Esophagus squamous epithelium (tissue), 5 donors: ENCODE measurements at places on chromosomes 4 and X. TPM values are rescaled to one million over a fixed set of nuclear protein-coding genes. Genes with fewer than 3 reads are reported as not detected.

GRCh38 chr4:2253160-2254084, 8.5 kb downstream of the MXD4 start:
- no peak for DNase-seq

DNA sequence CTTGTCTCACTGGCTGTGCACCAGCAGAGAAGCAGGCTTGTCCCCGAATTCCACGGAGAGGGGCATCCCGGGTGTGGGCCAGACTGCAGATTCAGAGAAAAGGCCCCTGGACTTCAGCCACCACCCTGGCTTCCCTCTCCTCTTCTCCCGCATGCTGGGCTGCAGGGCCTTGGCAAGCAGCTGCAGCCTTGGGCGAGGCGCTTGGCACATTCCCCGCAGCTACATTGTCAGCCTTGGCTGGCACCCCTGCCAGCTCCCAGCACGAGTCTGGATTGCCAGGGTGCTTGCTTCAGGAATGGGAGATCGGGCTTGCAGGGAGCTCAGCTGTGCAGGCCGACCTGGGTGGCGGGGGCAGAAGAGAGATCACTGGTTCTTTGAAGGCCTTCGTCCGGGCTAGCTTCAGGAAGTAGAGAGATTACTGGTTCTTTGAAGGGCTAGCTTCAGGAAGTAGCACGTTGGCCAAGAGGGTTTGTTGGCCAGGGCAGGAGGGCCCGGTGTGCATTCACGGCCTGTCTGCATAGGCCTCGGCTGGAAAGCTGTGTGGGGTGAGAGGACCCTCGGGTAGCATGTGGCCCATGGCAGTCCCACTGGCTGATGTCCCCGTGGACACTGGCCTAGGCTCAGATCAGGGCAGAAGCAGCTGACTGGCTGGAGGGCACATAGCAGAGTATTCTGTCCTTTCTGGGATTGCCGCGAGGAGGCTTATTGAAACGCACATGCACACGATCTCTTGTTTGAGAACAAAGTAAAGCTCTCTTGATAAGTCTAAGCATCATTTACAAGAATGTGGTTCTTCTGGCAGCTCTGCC, 2.7 kb downstream of the ABCD1 start:
- DNase-seq, result no peak

DNA sequence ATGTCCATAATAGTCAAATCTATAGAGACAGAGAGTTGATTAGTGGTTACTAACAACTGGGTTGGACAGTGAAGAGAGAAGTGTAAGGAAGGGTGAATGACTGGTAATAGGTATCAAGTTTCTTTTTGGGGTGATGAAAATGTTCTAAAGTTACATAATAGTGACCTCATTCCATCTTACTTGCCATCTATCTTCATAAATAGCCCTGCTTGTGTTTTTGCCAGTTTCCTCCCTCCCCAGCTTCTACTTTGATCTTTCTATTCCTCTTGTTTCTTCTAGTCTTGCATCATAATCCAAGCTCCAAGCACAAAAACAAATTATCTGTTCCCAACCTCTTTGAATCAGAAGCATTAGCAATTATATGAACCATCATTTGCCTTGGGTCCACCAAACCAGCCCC, 40.2 kb upstream of the TET2 start:
- no peak for DNase-seq

DNA sequence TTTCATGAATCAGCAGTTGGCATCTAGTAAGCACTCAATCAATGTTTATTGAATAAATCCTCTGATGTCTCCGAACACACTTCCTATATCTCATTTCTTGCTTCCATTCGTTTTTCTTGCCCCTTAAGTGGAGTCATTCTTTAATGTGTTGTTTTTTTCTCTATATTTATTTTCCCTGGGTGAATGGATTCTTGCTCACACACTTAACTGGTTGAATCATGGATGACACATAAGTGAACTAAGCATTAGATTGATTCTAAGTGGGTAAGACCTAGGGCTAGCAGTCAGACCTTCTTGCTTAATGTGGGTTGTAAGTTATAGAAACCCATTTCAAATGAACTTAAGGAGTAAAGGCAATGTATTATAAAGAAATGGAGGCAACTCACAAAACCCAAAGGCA, 111.1 kb downstream of the RTL3 start:
- DNase-seq, result no peak

DNA sequence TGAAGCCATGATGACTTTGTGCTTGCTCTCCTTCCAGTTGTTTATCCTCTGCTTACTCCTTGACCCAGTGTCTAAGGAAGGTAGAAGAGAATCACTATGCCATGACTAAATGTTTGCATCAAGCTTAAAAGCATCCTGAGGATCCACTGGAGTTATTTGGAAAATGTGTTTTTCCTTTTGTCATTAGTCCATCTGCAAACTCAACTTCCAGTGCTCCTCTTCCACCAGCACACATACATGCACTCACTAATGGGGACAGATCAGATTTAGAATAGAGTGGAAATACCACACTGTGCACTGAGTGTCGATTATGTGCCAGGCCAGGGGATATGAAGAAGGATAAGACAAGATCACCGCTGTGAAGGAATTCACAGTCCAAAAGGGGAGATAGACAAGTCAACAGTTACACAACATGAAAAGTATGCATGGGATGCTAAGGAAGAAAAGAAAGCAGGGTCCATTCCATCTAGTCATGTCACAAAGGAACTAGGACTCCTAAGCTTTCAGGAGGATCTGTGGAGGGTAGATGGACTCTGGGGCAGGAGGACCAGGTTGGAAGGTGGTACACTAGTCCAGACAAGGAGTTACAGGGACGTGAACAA, 1.9 kb downstream of the OCIAD2 start:
- DNase-seq, result no peak

DNA sequence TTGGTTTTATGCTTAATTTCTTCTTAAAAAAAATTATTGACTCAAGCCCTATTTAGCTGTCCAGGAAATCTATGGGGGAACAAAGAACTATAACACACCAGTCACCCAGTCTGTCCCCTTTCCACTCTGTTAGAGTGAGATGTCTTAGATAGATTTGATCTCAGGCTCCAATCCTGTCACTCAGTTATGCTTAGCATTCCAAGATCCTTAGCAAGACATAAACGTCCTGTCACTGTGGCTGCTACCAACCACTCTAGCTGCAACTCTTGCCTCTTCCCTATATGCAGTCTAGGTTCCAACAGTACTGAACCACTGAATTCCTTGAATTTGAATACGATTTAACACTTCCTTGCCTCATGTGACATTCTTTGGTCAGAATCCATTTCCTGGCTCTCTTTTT, 241.9 kb upstream of the NWD2 start:
- no peak for DNase-seq

GRCh38 chrX:69321006-69321655, 155.9 kb upstream of the PJA1 start:
- DNase-seq, result no peak

GRCh38 chrX:133590703-133591505, 175.6 kb upstream of the GPC4 start:
- no peak for DNase-seq

DNA sequence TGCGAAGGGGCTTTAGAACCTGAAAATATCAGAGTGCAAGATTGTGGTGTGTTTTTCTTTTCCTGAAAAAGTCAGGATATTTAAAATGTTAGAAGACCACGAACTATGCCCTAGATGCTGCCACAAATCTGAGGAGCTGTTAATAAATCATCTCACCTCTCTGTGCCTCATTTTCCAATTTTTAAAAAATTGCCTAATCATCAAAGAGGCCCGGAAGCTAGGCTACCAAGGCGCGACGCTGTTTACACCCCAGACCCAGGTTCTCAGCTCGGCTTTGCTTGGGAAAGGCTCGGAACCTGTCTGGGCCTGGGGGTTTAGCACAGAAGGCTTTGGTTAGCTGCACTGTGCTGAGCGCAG, 409.6 kb downstream of the BCOR start:
- no peak for DNase-seq

GRCh38 chr4:105075045-105075444, 71.6 kb upstream of the TET2 start:
- no peak for DNase-seq

- DNase-seq, result no peak
These were observed 19.7 kb upstream of the SPON2 start for GRCh38 chr4:1192091-1192492.

DNA sequence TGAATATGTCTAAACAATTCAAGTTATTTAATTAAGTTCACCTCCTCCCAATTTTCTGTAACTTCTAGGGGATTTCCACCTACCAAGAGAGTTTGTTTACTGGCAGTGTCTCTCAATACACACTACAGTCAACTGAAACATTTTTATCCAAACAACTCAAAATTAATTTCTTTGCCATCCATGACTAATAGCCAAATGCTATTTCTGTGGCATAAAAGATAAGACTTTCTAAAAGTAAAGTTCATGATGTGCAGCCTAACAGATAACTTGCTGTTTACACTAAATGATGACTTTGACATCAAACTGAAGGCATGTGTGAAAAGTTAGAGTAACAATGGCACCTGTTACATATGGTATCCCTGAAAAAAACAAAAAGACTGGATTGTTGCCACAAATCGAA, 7.3 kb downstream of the TAB3 start:
- DNase-seq, result no peak

GRCh38 chrX:153474718-153475117, 4.3 kb upstream of the HAUS7 start:
- DNase-seq, result no peak

DNA sequence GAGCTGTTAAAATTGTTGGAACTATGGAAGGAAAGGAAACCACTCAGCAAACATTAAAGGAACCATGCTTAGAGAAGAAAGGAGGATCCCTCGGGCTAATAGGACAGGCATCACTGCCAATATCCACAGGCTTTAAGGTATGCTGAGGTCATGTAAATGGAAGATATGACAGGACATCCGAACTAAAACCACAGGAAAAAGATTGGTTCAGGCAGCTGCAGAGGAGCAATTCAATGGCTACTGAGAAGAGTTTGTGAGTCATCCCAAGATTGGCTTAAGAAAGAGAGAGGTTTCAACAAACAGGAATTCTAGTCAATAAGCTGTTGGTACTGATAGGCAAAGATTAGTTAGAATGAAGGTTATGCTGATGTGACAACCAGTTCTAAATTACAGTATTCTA, 106.4 kb upstream of the FAM241A start:
- DNase-seq, result no peak

GRCh38 chr4:123564758-123565346, 168.3 kb downstream of the SPRY1 start:
- no peak for DNase-seq

- no peak for DNase-seq
These were observed 120.4 kb downstream of the PCDH7 start for GRCh38 chr4:30840571-30840970.

DNA sequence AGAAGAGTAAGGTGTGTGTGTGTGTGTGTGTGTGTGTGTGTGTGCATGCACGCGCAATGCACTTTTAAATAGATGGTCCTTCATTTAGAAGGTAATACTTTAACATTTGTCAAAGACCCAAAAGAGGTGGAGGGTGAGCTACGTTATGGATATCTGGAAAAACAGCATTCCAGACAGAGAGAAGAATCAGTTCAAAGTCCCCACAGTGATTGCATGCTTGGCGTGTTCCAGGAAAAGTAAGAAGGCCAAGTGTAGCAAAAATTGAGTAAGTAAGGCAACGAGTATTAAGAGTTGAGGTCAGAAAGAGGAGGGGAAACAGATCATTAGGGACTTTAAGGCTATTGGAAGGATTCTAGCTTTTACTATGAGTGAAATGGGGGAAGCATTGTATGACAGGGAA, 21.9 kb upstream of the GABRE start:
- no peak for DNase-seq

DNA sequence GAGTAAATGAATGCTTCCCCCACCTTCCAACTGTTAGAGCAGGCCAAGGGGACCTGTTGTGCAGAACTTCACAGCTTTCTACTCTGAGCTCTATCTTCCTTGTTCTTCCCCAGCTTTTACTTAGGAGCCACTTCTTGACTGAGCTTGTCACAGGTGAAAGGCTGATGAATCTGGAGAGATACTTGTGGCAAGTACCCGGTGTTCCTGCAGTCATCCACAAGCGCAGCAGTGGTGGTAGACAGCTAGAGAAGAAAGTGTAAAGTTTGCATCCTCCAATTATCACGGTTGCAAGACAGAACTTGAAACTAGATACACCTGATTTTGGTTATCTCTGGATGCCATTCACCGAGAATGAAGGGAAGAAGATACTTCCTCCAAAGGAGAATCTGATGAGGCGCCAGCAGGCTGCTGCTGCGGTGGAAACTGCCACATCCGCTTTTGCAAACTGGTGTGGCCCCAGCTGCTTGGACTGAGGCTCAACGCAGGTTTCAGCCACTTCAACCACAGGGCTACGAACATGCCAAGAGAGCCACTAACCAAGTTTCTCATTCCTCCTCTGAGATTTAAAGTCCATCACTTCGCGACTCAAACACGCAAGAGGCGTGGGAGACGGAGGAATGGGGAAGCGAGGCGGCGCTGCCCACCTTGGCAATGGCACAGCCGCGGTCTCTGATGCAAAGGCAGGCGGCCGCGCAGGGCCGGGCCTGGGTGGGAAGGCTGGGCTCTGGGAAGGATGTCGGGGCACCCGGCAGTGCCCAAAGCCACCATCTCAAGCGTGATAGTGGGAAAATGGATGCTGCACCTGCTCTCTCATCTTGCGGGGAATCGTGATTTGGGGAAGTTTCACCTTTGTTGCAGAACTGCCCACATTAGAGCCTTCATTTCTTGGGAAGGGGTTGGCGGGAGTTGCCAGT, 1.3 kb upstream of the FHIP1A start:
- peak; percentile 4 for DNase-seq

DNA sequence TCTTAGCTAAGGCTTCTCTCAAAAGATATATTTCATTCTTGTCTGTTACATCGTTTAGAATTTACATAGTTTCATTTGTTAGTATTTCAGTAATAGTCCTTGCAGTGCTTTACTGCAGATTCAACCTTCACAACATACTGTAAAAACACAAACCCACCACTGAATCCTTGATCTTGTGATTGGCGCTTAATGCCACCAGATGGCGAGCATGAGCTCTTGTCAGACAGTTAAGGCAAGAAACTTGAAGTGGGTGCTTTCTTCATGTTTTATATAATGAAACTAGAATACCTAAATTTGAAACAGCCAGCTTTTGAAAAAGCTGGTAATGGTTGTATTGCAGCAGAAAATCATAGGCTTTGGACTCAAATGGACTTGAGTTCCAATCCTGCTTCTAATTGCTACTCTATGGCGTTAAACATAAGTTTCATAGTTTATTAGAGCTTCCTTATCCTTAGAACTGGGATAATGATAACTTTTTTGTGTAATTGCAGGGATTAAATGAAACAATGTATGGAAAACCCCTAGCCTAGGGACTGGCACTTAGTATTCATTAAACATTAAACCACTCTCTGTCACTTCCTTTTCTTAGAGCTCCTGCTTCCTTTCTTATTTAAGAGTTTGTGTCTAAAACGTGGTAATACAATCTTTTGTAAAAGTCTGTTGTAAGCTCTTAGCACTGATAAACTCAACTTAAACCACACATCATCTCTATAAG, 95.1 kb downstream of the USP9X start:
- no peak for DNase-seq

The SRPK3 gene
- total RNA-seq, result not detected

The FGD1 gene
- total RNA-seq, result 4.4 TPM

The COL4A6 gene
- 6.5 TPM for total RNA-seq

The CXCL5 gene
- total RNA-seq, result not detected

The GATB gene
- 29.8 TPM for total RNA-seq

The RNF128 gene
- 13.3 TPM for total RNA-seq

The STPG2 gene
- total RNA-seq, result not detected

The RHOXF2B gene
- total RNA-seq, result not detected

The PLP1 gene
- total RNA-seq, result 0.19 TPM
